ENCODE measurements at places on chromosomes 6 and 20.

GRCh38 chr6:106783640-106784566 is 154.5 kb downstream of the QRSL1 start:
- no peak for DNase-seq

- DNase-seq, result no peak
These were observed 63.4 kb upstream of the MPC1 start for GRCh38 chr6:166446146-166446545.

DNA sequence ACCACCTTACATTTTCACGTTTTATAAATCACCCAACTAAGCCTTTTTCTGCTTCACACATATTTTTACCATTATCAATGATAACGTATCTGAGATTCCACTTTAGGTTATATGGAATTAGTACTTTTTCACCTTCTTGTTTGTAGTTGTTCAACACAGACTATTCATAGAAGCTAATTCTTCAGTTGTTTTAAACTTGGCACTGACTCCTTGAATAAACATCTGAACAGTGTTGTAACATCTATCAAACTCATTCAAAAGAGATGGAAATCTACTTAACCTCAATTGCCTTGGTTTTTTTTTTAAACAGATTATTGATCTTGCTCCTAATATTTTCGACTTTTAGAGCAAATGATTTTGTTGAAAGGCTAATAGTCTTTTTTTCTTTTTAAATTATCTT is 34.2 kb downstream of the PTPRA start:
- no peak for DNase-seq

DNA sequence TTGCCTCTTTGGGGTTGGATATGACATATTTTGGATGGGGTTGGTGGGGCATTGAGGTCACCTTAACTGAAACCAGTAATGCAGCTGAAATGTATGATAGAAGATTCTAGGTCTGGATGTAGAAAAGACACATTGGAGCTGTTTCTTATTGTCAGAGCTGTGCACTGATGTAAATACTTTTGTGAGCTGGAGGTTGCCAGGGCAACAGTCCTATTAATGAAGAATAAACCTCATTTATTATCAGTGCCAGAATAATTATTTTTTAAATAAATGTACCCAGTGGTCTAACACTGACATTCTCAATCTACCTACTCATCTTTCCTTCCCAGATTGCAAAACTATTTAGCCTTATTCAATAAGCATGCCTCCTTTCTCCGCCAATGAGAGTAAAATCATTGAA is 57.0 kb downstream of the CAP2 start:
- no peak for DNase-seq

DNA sequence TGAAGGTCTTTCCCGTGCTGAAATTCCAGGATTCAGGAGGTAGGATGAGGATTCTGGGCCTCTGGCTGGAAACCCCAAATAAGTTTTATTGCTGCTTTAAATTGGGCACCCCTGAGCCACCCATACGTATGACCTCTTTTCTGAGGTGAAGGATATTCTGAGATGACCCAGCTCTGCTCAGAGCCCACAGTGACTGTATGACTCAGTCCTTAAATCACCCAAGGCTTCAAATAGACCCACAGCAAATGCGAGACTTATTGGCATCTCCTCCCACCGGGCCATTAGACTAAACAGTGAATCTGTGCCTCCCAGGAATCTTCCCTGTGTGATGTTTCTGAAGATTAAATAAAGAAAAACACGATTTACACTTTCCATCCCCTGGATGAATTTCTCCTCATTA is 9.5 kb downstream of the SIRPG start:
- no peak for DNase-seq

All from GM20000 (cell line).